ENCODE measurements at places on chromosomes 2 and 18.
A peak's percentile ranks its signal among the peaks of the same experiment; 100 is the strongest.

DNA sequence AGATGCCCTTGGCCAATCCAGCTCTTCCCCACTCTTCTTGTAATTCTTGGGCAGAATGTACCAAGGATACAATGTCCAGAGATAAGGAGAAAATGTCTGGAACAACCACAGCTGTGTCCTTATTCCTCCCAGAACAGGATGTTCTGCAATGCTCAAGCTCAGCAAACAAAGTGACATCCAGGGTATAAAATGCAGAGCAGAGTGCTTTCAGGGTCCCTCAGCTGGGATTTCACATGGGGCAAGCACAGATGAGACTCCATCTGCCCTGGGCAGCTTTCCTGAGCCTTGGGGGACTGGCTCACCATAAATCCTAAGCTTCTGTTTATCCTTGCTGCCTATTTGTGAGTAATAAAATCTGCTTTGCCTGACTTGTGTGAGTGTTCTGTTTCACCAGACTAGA lies 127.4 kb downstream of the VAPA start:
- DNase-seq: no peak

- DNase-seq: peak; percentile 36
Observed at GRCh38 chr2:50491541-50492476, 540.1 kb downstream of the NRXN1 start.

- no peak for DNase-seq
Observed at GRCh38 chr2:164816046-164816445, 25.6 kb downstream of the COBLL1 start.

DNA sequence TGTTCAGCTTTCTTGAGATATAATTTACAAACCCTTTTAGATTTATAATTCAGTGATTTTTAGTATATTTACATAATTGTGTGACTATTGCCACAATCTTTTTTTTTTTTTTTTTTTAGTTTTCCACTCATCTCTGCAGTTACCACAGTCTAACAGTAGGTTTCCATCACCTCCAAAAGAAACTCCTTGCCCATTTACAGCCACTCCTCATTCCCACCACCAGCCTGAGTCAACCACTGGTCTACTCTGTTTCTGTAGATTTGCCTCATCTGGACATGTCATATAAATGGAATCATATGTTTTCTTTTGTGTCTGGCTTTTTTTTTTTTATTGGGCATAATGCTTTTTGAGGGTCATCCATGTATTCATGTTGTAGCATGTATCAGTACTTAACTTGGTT lies 16.1 kb downstream of the MTX2 start:
- DNase-seq: no peak

GRCh38 chr2:128502638-128503246 lies 184.1 kb upstream of the HS6ST1 start:
- no peak for DNase-seq

- DNase-seq: no peak
Observed at GRCh38 chr18:34760444-34760843, 50.3 kb downstream of the DTNA start.

DNA sequence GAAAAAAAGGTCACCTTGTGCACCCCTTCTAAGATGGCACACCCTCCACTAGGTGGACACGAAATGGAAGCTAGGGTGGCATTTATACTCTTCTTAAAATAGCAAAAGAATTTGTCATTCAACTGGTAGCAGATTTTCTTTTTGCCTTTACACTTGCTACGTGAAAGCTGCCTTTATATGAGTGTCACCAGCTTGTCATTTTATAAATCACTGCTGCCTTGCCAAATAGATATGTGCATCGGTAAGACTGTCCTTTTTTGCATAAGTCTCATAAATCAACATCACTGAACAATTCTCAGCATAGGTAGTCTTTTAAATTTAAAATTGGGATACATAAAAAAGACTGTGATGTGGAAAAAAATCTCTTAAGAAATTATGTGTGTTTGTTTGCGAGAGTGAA lies 764.1 kb downstream of the TDRD15 start:
- no peak for DNase-seq

DNA sequence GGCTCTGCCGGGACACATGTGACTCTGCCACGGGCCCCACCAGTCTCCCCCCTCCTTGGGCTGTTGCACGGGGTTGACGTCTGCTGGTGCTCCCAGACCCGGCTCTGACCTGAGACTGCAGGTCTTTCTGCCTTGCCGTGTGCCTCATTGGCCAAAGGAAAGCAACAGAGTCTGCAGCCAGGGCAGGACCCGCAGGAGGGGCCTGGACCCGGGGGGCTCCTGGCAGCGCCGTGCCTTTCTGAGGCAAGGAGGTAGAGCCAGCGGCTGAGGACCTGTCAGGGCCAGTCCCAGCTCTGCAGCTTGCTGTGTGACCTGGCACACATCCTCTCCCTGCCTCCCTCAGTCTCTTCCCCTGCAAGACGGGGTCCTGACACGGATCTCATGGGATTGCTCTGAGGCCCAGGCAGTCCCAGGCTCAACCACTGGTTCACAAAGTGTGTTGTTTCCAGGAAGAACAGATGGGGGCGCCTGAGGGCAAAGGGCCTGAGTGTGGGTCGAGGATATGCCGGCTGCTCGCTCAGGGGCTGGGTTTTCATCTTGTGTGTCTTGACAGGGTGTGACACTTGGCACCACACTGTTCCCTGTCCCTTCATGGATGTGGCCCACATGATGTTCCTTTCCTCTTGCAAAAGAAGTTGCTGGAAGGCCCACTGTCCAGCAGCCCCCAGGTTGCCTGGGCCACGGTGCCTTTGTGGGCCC lies 9.0 kb downstream of the CAPN10 start:
- no peak for DNase-seq
